ENCODE measurements at places on chromosomes 5 and 9. TPM values are rescaled to one million over a fixed set of nuclear protein-coding genes. Genes with fewer than 3 reads are reported as not detected.
A peak's percentile ranks its signal among the peaks of the same experiment; 100 is the strongest.

GRCh38 chr5:60382716-60383115 is 317.2 kb downstream of the DEPDC1B start:
- DNase-seq, result no peak

- DNase-seq, result peak; percentile 52
Observed at GRCh38 chr5:151239237-151239861, 13.6 kb upstream of the GM2A start.

GRCh38 chr9:128399861-128400260 is 20.8 kb upstream of the CERCAM start:
- DNase-seq, result no peak

CFAP77 gene
- polyA plus RNA-seq, result not detected

DCTN4 gene
- 10.5 TPM for polyA plus RNA-seq

OTULIN gene
- 12.1 TPM for polyA plus RNA-seq

Data from naive thymus-derived CD4-positive, alpha-beta T cell (primary cell).